ENCODE measurements at places on chromosomes 13 and 19.

GRCh38 chr13:34671137-34671536, 270.9 kb upstream of the NBEA start:
- DNase-seq, result no peak

DNA sequence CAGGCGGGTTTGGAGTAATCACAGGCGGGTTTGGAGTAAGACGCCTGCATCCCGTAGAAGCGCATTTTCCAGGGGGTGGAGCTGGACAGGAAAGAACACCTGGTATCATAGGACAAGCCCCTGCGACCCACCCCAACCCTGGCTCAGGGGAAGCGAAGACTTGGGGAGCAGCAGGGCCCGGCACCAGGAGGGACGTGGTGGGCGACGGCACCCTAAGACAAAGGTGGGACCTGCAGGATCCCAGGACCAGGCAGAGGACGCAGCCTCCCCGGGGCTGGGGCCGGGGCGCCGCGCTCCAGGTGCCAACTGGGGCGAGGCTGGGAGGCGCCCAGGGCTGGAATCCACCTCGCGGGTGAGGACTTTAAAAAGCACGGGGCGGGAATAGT, 520 bp downstream of the ZNF600 start:
- no peak for DNase-seq

- DNase-seq, result peak; percentile 99
Observed at GRCh38 chr19:8355631-8356402, 8.1 kb upstream of the ANGPTL4 start.

- no peak for DNase-seq
Observed at GRCh38 chr19:46896076-46896794, 35.4 kb downstream of the ARHGAP35 start.

GRCh38 chr13:87094646-87095045, 576.5 kb upstream of the SLITRK5 start:
- DNase-seq, result no peak

DNA sequence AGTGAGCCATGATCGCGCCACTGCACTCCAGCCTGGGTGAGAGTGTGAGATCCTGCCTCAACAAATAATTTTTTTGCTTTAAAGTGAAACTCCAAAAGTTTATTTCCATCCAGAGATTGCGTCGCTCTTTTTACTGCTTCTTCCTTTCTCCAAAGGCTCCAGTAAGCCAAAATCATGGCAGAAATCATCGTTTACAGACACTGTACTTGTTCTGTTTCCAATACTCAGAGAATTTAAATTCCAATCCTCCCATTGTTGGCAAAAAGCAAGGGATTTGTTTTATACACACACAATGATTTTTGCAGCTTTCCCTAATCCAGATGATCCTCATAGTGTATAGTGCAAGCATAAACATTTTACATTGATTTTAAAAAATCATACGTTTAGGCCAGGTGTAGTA, 15.3 kb downstream of the FBXO27 start:
- no peak for DNase-seq

DNA sequence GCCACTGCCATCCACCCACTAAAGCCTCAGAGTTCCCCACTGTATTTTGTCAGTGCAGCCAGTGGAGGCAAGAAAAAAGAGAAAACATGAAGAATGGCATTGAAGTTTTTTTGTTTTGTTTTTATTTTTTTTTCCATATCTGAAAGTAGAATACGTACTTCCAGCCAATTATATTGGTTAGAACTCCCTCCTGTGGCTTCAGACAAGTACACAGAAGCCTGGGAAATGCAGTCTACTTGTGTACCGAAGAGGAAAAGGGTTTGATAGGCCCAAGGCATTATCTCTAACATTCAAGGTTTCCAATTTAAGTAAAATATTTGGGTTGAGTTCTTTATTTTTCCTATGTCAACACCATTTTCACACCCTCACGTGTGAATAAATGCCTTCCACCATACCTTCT, 696.2 kb upstream of the GPC6 start:
- DNase-seq, result peak; percentile 45

- DNase-seq, result no peak
Observed at GRCh38 chr13:112117258-112117954, 50.5 kb downstream of the SOX1 start.

Measured in amniotic epithelial cell (primary cell).